GM18507 (cell line): ENCODE measurements at places on chromosomes 4 and X.

DNA sequence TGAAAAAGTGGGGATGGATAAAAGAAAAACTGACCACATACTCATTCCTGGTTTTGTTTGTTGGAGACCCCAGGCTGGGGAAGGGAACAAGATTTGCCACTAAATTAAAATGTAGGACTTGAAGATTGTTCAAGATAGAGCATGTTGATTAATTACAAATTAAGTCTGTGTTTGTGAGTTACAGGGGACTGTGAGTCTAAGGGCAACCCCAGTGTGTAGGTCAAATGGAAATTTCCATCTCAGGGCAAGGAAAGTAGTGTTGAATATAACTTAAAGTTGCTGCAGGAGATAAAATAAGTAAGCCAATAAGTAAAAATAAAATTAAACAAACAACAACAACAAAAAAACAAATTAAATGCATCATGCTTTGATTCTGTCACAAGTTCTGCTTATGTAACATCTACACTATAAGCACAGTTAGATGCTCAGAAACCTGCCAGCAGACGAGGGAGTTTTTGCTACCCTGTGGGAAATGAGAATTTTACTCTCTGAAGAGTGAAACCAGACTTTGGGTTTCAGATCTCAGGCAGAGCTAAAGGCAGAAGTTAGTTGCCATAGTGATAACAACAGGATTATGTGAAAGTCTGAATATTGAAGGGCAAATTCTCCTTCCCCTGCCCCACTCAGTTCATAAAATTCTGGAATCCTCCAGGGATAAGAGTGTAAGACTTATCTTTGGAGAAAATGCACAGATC is 352.3 kb downstream of the GRXCR1 start:
- DNase-seq: peak; percentile 2

DNA sequence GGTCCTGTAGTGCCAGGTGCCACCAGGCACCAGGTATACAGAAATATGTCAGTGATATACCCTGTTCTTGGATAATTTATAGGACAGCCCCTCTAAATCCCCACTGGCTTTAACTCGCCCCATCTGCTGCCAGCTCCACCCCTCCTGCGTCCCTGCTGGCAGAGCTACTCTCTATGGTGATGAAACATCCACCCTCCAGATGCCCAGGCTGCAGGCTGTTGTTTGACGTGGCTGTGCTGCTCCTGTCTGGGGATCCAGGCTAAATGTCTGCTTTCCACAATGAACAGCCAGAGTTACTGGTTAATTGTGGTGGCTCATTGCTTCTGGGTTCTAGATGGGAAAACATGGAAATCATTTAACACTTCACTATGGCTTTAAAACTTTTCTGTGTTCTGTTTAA is 12.9 kb downstream of the NHSL2 start:
- no peak for DNase-seq

DNA sequence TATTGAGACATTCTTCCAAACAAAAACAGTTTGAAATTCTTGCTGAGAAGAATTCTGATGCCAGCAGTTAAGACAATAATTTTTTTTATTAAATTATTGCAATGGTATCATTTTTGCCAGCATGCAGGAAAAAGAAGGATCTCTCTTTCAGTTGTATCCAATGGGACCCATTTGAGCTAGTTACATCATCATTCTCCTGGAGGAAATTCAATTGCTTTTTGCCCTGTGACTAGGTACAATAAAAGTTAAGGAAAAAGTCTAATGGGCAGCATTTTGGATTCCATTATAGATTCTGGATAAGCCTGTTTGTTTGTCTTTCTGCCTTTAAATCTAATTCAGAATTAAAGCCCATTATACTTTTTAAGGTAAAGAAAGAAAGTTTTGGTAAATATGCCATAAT is 10.5 kb upstream of the FRYL start:
- DNase-seq: no peak

DNA sequence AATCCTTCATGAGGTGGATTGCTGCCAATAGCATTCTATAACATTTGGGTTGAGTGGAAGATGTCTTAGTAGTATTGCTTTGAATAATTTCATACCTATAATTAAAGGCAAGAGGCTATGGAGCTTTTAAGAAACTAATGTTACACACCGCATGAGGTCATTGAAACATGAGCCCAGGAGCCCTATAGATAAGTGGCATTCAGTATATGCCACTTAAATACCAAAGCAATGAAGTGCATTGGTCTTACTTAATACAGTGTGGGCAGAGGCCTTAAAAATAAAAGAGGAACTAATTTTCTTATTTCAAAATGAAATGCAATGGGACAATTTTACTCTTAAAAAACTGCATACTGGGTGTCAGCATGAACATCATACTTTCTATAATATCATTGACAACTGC is 47.5 kb downstream of the SPATA18 start:
- no peak for DNase-seq

DNA sequence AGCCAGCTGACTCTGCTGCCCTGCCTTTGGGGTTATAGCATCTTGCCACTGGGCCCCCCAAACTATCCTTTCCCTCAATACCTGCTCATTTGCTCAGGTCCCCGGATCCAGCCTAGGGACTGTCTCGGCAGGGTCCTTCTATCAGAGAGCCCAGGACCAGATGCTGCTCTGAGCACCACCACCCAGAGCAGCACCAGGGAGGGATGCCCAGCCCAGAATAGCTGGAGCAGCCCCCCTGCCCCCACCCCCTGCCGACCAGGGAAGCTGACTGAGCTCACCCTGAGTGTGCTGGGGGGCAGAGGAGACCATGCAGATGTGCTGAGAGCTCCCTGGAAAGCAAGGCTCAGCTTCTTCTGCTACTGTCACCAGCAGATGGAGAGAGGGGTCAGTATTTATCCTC is 103.6 kb upstream of the IGSF1 start:
- no peak for DNase-seq

DNA sequence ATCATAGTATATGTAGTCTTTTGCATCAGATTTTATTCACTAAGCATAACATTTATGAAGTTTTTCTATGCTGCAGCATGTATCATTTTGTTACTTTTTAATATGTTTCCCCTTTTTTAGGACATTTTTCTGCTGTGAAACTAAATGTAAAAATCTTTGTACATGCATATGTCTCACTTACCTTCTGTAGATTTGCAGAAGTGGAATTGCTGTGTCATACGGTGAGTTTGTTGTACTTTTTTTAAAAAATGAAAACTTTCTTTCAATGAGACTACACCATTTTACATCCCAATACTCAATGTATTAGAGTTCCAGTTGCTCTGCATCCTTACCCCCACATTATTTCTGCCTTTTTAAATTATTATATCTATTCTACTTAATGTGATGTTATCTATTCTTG is 868.9 kb downstream of the PDHA2 start:
- no peak for DNase-seq

- no peak for DNase-seq
These were observed 155.3 kb downstream of the SPCS3 start for GRCh38 chr4:176475067-176475466.

DNA sequence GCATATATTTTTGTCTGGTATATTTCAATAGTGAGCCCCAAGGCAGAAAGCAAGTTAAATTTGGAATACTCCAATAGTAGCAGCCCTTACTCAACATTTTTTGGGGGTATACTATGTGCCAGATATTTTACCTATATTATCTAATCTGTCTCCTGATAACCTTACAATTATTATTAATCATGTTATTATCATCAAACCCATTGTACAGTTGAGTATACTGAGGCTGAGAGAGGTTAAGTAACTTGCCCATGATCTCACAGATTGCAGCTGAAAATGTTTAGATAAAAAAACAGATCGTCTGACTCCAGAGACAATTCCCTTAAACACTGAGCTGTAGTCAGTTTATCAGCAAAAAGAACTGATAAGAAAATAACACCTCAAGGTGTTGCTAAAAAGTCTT is 6.5 kb upstream of the RBBP7 start:
- DNase-seq: no peak

DNA sequence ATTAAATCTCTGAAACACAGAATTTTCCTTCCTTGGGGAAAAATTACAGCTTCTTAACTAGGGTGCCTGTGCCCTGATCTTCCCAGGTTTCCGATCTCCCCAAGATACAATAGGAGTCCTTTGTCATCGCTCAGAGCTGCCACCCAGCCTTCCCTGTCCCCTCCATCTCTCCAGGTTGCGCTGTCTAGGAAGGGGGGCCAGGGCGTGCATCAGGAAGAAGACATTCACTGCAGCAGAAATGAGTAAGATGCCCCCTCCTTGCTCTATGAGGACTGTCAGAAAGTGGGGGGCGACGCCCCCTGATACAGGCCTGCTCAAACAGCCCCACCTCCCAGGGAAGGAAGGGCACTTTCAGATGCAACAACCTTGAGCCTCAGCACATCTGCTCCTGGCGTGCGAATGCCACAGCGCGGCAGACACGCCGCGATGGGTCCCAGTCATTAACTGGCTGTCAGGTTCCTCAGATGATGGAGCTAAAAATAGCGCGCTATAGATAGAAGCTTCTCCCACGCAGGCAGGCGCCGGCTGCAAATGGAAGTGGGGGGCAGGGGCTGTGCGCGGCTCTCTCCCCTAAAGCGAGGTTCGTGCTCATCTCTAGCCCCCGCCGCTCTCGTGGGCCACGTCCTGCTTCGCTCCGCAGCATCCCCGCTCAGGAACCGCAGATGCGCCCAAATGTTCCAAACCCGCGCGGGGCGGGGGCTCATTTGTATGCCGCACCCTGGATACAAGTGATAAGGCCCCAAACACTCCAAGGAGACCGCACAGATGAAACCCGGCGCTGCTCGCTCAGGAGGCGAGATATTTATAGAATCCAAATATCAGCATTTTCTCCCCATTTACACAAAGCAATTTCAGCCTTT is 57.6 kb upstream of the LGI2 start:
- DNase-seq: no peak

GRCh38 chrX:11059933-11060332 is 51.2 kb upstream of the HCCS start:
- DNase-seq: no peak

DNA sequence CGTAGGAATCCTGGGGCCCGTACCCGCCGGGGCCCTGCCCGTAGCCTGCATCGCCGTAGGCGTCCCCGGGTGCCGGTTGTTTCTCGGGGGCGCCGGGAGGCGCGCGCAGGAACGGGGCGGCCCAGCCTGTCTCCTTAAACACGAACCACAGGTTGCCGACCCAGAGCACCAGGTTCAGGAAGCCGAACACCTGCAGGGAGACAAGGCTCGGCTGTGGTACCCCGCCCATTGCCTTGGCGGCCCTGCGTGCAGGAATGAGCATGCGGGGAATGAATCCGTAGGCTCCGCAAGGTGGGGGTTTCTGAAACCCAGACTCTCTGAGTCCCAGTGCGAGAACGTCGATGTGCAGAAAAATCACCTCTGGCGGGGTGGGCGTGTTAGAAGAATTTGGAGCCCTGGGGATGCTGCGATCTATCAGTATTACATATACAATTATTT is 5.4 kb upstream of the PRICKLE3 start:
- no peak for DNase-seq

- DNase-seq: no peak
These were observed 220.4 kb downstream of the MAML3 start for GRCh38 chr4:139933541-139933940.

DNA sequence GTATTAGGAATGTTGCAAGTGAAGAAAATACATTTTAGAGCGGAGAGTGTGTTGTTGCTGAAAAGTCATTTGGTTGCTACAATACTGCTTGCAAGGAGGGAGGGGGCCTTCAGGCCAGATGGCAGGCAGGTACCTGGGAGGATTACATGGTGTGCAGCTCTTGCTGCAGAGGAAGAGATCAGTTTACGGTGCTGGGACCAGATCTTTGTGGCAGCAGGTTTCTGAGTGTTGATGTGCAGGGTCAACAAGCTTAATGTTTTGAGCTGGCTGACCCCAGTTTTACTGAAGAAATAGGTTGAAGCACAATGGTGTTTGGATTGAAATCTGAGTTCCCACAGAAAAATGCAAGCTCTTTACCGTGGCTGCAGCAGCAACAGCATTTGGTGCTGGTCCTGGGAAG is 96.4 kb upstream of the DDIT4L start:
- DNase-seq: no peak

GRCh38 chr4:42789041-42789567 is 103.4 kb upstream of the GRXCR1 start:
- DNase-seq: no peak

DNA sequence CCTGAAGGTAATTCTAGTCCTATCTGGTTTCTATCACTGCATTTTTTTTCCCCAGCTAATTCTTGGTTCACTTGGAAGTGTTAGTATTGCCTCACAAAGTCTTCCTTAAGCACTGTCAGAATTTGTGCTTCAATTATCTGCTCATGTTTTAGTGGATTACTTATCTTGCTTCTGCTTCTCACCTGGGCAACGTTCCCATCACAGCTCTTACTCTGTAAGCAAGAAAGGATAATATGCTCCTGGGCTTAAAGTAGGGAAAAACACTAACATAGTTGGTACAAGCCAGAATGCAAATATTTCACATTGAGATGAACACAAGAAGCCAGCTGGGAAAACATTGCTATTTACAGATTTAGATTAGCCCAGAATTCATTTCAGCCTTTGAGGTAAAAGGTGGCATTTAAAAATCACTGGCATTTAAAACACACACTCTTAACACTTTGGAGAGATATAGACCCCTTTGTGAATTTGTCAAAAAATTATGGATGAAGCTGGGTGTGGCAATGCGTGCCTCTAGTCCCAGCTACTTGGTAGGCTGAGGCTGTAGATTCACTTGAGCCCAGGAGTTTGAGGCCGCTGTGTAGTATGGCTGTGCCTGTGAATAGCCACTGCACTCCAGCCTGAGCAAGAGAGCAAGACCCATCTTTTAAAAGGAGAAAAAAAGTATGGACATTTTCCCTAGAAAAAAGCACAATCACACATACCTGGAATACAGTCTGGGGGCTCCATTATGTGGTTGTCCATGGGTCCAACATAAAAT is 6.6 kb upstream of the PTPN13 start:
- no peak for DNase-seq

DNA sequence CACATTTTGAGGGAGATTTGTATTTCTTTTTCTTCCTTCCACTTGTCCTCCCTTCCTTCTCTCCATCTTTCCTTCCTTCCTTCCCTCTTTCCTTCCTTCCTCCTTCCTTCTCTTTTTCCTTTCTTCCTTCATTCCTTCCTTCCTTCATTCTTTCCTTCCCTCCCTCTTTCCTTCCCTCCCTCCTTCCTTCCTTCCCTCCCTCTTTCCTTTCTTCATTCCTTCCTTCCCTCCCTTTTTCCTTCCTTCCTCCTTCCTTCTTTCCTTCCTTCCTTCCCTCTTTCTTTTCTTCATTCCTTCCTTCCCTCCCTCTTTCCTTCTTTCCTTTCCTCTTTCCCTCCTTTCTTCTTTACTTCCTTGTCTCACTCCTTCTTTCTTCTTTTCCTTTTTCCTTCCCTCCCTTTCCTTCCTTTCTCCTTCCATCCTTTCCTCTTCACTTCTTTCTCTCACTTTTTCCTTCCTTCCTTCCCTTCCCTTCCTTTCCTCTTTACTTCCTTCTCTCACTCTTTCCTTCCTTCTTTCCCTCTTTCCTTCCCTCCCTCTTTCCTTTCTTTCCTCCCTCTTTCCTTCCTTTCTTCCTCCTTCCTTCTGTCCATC is 74.4 kb downstream of the DHRSX start:
- no peak for DNase-seq

- DNase-seq: no peak
These were observed 782.8 kb downstream of the RAB28 start for GRCh38 chr4:12701384-12701783.

GRCh38 chrX:39840133-39840532 is 257.6 kb downstream of the BCOR start:
- DNase-seq: no peak
